Activated T-cell treated with anti-CD3 and anti-CD28 coated beads for 24 hours (primary cell): ENCODE measurements at places on chromosomes 16 and 17.

- DNase-seq: no peak
These were observed 5.2 kb upstream of the KCNH6 start for GRCh38 chr17:63517825-63518534.

- DNase-seq: no peak
These were observed 26.3 kb upstream of the OR4D1 start for GRCh38 chr17:58121925-58122324.

DNA sequence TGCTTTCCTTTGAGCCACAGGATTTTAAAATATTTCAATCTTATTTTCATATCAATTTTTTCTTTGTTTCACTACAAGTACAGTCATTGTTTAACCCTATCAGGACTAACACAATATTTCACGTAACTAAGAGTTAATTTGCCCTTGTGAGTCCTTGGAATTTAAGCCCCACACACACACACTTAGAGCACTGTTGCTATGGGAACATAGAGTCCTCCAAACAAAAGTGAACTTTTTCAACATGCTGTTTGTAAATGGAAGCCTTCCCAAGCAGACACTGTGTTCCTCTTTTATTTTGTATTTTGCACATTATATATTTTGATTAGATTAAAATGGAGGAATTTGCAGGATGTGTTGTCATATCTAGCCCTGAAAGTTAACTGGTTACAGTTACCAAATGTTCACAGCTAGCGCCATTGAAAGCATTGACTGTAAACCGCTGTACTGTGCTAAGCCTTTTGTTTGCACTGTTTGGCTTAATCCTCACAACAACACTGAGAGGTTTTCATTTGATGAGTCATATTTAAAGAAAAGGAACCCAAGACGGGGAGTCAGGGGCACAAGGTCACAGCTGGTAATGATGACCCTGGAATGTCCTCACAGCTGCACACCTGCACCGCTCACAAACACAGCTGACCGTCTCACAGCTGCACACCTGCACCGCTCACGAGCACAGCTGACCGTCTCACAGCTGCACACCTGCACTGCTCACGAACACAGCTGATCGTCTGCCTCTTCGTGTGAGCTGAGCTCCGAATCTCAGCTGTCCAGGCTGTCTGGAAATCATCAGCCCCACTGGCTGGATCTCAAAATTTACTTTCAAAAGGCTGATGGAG is 6.3 kb downstream of the HSBP1 start:
- DNase-seq: no peak

DNA sequence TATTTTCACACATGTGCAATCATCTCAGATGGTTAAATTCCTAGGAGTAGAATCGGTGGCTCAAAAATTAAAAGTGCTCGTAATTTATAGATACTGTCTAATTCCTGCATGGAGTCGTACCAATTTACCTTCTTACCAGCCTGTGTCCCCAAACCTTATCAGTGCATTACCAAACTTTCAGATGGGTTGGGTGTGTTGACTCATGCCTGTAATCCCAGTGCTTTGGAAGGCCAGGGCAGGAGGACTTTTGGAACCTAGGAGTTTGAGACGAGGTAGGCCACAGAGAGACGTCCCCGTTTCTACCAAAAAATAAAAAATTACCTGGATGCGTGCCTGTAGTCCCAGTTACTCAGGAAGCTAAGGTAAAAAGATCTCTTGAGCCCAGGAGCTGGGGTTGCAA is 34.5 kb upstream of the GPRC5B start:
- no peak for DNase-seq
